ENCODE measurements at places on chromosomes 2 and 18.
A peak's percentile ranks its signal among the peaks of the same experiment; 100 is the strongest.

DNA sequence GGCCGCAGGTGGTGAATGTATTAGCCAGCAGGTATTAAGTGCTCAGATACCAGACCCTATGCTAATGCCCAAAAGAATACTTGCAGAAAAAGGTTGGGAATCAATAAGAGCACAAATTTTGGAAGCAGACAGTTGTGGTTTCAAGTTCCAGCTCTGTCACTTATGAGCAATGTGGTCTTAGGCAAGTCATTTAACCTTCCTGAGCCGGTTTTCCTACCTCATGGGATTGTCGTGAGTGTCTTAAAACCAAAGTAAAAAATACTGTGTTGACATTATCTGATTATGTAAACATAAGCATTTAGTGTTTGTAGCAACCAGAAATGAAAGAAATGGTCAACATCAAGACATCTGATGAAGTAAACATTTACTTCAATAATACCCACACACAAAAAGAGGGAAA lies 93.0 kb upstream of the CHST9 start:
- DNase-seq: no peak

GRCh38 chr2:23323917-23324680 lies 60.9 kb upstream of the KLHL29 start:
- DNase-seq: no peak

DNA sequence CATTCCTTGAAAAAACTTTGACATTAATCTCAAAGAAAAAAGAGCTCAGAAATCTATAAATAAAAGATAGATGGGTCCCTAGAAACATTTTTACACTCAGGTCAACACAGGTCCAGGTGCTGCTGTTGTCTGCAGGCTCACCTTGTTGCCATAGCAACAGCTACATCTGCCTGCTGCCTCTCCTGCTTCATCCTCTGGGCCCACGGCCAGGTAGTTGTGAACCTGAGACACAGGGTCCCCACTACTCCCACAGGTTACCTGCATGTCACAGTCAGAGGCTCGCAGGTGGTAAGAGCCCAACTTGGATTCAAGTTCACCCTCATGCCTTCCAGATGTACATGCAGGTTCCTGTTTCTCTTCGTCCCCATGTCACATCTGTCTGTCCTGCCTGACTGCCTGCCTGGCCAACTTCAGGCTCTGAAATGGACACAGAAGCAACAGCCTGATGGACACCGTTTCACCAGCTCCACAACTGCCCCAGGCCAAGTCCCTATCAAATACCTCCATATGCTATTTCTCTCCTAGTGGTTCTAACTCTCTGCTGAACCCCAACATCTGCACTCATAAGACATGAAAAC lies 88.3 kb upstream of the SALL3 start:
- DNase-seq: no peak

GRCh38 chr2:39538718-39539117 lies 101.6 kb upstream of the MAP4K3 start:
- DNase-seq: no peak

DNA sequence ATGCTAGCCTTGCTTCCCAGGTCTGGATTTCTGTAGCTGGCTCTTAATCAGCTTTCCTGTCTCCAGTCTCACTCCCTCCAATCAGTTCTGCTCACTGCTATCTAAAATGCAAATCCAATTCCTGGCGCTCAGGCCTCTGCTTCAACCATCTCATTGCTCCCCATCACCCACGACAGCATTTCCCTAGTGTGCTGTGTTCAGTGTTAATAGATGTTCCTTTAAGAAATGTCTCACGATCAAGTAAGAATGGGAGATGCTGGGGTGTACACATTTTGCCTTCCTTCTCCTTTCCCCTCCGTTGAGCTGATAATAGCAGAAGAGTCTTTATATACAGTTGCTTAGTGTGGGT lies 1.6 kb upstream of the PUM2 start:
- DNase-seq: no peak

GRCh38 chr2:201401815-201402214 lies 44.7 kb upstream of the FLACC1 start:
- no peak for DNase-seq

GRCh38 chr2:42102024-42102590 lies 54.3 kb downstream of the PKDCC start:
- peak; percentile 78 for DNase-seq

GRCh38 chr2:174001107-174001506 lies 35.9 kb upstream of the SP3 start:
- DNase-seq: no peak

- DNase-seq: peak; percentile 77
These were observed 101.2 kb downstream of the MCFD2 start for GRCh38 chr2:46814160-46814961.

DNA sequence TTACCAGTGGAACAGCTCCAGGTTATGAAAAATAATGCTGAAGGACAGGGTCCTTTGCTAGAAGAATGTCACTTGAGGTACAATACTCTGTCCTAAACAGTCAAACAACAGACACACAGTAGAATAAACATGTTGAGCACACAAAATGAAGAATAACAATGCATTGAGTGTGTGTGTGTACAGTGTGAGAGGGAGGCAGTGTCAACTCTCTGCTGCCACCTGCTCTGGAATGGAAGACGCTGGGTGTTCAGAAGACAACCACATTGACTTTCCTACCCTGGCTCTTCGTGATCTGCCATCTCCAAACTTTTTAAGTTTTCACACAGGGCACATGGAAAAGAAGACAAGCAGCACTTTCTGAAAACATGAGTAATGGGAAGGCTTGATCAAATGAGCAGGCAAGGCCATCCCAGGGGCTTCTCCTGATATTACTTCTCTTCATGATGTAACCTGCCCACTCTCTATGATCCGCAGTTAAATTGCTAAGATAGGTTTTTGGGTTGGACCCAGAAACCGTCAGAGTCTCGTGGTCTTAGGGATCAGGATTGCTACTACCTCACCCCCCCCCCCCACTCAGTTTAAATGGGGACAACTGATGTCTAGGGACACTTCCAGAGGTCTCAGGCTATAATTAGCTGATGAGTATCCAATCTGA lies 533.2 kb upstream of the TNP1 start:
- DNase-seq: no peak

- DNase-seq: no peak
These were observed 67.6 kb downstream of the LAMA3 start for GRCh38 chr18:23756590-23757436.

DNA sequence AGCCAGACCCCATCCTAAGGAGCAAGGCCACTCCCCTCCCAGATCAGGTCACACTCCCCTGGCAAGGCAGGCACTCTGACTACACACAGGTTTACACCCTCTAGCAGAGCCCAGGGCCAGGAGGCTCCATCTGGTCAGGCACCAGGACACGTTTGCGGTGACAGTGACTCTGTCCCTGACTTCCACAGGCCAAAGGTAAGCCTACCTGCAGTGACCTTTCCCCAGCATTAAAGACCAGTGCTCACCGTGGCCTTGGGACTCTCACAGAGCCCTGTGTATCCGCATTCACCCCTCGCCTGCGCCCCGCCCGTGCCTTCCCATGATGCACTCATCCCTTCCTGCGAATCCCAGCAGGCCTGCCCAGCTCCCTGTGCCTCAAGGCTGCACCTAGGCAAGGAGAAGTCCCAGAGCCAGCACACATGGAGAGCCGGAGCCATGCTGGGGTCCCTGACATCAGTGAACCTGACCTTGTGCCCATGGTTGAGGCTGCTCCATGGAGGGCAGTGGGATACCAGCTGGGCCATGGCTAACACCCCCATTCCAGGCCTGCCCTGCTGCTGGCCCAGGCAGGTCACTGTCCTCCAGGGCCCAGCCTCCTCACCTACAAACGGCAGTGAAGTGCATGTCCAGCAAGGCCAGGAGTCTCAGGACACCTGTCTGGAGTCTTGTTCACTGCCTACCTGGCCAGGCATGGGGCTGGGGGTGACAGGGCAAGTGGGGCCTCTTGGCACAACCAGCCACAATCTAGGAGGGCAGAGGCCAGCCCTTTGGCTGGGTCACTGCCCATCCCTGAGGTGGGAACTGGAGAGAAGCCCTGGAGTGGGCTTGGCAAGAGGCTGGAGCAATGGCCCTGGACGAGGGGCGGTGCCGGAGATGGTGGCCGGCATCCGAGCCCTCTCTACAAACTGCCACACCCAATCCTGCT lies 3.0 kb downstream of the NEURL3 start:
- no peak for DNase-seq

DNA sequence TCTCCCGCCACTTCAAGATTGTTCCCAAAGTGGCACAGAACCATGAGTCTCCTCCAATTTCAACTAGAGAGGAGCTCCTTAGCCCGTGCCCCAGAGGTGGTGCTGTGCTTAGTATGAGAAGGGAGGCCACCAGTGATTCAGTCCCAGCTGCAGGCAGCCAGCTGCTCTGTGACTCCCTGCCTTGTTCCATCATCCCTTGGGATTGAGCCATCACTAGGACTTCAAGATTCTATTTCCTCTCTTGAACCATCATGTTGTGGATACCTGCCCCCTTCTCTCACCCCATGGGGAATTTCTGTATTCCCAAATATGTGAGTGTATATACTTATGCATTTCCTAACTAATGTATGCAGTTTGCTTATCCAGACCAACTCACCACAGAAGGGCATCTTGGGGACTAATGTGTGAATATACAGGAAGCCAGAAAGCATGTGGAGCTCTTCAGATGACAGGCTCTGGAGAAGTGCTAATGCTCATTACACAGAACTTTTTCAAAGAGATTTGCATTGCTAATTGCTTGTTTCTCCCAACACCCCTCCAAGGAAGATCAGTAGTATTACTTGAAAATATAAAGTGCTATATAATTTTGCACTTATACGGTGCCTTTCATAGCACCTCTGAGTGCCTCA lies 111.0 kb upstream of the MAP3K20 start:
- DNase-seq: no peak

DNA sequence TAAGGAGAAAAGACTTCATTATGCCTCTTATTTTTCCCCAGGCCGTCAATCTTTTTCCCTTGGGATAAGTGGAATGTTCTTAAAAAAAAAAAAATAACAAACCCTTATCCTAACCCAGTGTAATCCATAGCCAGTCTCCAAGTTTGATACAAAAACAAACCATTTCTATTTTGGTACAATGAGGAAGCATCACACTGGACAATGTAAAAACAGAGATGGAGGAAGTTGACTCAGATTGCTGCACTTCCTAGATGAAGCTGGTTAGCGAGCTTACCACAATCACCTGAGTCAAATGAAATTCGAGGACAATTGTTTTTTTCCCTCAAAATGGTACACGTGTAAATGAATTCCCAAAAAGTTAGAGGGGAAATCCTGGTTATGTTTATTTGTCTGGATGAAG lies 259.7 kb downstream of the TCF4 start:
- peak; percentile 41 for DNase-seq

DNA sequence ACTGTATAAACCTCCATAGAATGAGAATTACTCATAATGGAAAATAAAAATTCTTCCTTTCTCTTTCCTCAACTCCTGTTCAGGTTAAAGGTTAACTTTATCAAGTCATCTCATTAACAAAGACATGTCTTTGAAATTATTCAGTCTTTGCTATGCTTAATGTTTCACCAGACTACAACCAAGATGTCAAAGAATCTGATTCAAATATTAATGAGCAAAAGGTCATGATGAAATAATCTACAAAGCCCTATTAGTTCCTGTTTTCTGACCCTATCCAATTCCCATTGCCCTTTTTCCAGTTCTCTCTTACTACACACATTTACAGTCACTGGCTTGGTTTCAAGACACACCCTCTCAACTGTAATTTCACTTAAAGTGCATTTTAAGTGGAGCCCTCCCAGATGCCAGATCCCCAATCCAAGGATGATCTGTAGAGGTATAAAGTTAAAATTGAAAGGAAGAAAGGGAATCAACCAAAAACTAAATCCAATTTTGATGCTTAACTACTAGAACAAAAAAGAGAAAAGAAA lies 246.9 kb upstream of the CYP26B1 start:
- no peak for DNase-seq

DNA sequence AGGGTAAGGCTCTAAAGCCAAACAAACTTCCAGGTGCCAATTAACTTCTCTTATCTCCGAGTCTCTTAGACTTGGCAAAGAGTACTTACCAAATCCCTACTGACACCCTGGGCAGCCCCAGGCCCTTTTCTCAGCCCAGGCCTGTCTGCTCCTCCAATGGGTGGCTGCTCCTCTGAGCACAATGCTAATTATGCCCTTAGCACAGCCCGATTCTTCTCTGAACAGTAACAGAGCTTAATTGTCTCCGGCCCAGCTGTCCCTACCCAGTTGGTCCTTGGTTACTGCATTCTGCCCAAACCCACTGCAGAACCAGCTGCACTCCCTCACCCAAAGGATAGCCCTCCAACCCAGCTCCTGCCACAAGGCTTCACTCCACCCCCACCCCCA lies 110.3 kb downstream of the SMAD7 start:
- no peak for DNase-seq

GRCh38 chr2:119491776-119492525 lies 32.3 kb downstream of the SCTR start:
- DNase-seq: peak; percentile 18

DNA sequence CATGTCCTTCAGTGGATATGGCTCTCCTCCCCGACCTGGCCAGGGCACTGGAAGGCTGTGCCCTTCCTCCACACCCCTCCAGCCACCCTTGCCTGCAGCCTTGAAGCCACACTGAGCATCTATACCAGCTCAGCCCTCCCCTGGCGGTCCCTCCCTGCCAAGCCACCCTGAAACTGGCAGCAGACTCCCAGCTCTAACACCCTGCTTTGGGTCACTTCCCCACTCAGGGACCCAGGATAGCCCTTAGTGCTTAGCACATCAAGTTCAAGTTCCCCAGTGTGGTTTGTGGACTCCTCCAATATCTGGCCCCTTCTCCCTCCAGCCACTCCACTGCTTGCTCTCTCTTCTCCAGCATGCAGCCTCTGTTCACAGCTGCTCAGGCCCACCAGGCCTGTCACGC lies 89.4 kb downstream of the TNS1 start:
- no peak for DNase-seq

DNA sequence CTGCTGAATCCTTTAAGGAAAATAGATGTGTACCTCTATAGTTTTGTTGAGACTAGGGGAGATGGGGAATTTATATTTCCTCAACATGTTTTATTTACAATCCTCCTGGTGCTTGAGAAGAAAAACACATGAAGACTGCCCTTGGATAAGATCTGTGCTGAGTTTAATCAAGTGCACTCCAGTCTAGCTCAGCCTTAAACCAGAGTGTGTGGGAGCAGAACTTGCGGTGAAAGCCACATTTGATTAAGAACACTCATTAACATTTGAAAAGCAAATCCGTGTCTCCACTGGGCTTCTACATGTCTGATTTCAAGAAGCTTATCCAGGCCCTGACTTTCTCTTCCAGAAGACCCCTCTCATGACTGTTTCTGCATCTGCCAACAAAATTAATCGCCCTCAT lies 84.8 kb upstream of the ITGA6 start:
- no peak for DNase-seq

DNA sequence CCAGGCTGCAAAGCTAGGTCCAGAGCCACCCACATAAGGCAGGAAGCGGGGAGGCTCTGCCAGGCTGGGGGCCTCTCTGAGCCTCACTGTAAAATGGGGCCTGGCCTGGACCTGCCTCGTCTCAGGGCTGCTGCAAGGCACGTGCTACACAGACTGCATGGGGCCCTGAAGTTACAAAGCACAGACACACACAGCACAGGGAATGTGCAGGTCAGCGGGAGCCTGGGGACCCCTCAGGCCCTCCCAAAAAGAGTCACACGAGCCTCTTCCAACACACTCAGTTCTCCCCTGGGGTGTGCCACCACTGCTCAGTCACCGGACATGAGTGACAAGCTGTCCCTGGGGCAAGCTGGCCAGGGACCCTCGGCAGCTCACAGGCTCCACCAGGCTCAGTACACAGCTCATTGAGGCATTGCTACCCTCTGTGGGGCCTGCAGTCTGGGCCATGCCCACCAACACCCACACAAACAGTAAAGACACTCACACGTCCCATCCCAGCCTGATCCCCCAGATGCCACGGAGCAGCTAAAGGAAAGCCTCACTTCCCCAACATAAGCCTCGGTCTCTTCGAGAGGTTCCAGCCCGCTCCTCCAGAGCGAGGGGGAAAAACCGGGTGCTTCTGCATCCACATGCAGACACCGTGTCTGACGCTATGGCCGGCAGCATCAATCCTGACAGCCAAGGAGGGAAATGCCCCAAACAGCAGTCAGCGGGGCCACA lies 33.7 kb downstream of the BOK start:
- no peak for DNase-seq

Data from skeletal muscle cell (primary cell).